ENCODE measurements at places on chromosomes 12 and 14. TPM values are rescaled to one million over a fixed set of nuclear protein-coding genes. Genes with fewer than 3 reads are reported as not detected.

- no peaks in the 10 kb centered on the region for H3K27me3 ChIP-seq
- H3K4me3 ChIP-seq = no peak overlapping the region
- DNase-seq = no peak
- H3K36me3 ChIP-seq = no peaks in the 10 kb centered on the region
- H3K4me1 ChIP-seq = no peaks in the 10 kb centered on the region
Observed at GRCh38 chr12:24770821-24771220, 178.1 kb downstream of the BCAT1 start.

DNA sequence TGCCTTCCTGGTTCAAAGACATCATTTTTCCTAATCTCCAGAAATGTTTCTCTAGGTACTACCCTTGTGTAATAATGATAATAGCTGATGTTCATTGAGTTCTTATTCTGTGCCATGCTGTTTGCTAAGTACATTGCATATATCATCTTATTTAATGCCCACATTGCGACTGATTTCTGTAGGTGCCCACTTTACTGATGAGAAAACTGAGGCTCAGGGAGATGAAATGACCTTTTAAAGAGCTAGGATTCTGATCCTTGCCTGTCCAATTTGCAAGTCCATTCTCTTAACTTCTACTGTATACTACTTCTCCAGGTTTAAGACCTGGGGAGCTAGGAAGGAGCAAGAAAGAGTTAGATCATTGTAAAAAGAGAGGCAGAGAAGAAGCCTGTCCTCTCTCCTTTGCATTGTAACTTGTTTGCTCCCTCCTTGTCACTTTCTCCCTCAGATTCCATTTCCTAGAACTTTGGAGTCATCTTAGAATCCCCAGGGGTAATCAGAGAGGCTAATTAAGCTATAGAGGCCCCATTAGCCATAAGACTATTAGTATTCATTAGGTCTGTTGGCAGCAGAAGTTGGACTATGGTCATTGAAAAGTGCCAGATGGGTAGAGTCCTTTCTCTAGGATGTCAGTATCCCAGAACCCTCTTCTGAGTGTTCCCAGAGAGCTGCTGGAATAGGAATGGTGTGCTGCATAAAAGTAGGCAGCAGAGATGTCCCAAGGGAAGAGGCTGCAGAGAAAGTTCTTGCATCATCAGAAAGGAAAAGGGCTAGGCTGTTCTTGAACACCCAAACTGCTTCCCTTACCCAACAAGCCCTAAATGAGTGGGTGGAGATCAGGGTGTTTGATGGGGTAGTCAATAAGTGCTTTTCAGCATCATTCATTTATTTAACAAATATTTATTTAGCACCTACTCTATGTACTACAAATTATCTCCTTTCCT lies 3.1 kb downstream of the DGKA start:
- H3K36me3 ChIP-seq = peaks cover 68% of the 10 kb centered on the region
- no peaks in the 10 kb centered on the region for H3K27me3 ChIP-seq
- H3K4me3 ChIP-seq = peak overlapping the region; percentile 98
- H3K4me1 ChIP-seq = peaks cover 79% of the 10 kb centered on the region
- peak overlapping the region; percentile 93 for H3K27ac ChIP-seq

GRCh38 chr12:92989715-92990484 lies 60.8 kb upstream of the EEA1 start:
- peaks cover 7% of the 10 kb centered on the region for H3K4me1 ChIP-seq
- no peak overlapping the region for H3K27ac ChIP-seq
- H3K4me3 ChIP-seq = no peak overlapping the region
- DNase-seq = no peak
- no peaks in the 10 kb centered on the region for H3K36me3 ChIP-seq
- H3K27me3 ChIP-seq = no peaks in the 10 kb centered on the region

PLCZ1 gene
- not detected for total RNA-seq

CHST11 gene
- total RNA-seq = 53.4 TPM

GRCh38 chr12:23671881-23672280 lies 277.6 kb downstream of the SOX5 start:
- no peak overlapping the region for H3K4me3 ChIP-seq
- DNase-seq = no peak
- H3K36me3 ChIP-seq = no peaks in the 10 kb centered on the region
- no peaks in the 10 kb centered on the region for H3K4me1 ChIP-seq
- H3K27ac ChIP-seq = no peak overlapping the region
- H3K27me3 ChIP-seq = no peaks in the 10 kb centered on the region

- no peak for DNase-seq
- H3K4me3 ChIP-seq = no peak overlapping the region
- no peaks in the 10 kb centered on the region for H3K4me1 ChIP-seq
- H3K27me3 ChIP-seq = no peaks in the 10 kb centered on the region
- H3K27ac ChIP-seq = no peak overlapping the region
Observed at GRCh38 chr12:38775457-38775856, 129.9 kb downstream of the CPNE8 start.

- H3K27me3 ChIP-seq = no peaks in the 10 kb centered on the region
- H3K4me1 ChIP-seq = no peaks in the 10 kb centered on the region
- no peak for DNase-seq
- H3K4me3 ChIP-seq = no peak overlapping the region
- no peaks in the 10 kb centered on the region for H3K36me3 ChIP-seq
Observed at GRCh38 chr12:130482448-130482847, 144.8 kb downstream of the PIWIL1 start.

MIP gene
- total RNA-seq = not detected

GRCh38 chr14:69615121-69615495 lies 3.7 kb downstream of the SUSD6 start:
- H3K27me3 ChIP-seq = no peaks in the 10 kb centered on the region
- peak overlapping the region; percentile 74 for H3K27ac ChIP-seq
- H3K4me1 ChIP-seq = peaks cover 82% of the 10 kb centered on the region
- DNase-seq = no peak
- H3K36me3 ChIP-seq = no peaks in the 10 kb centered on the region

GRCh38 chr14:90198541-90199060 lies 57.8 kb upstream of the PSMC1 start:
- H3K4me3 ChIP-seq = no peak overlapping the region
- no peak for DNase-seq
- H3K27ac ChIP-seq = no peak overlapping the region
- H3K4me1 ChIP-seq = no peaks in the 10 kb centered on the region

GRCh38 chr14:71262441-71262840 lies 355.2 kb downstream of the PCNX1 start:
- H3K4me3 ChIP-seq = no peak overlapping the region
- H3K4me1 ChIP-seq = no peaks in the 10 kb centered on the region
- H3K27me3 ChIP-seq = no peaks in the 10 kb centered on the region
- H3K36me3 ChIP-seq = no peaks in the 10 kb centered on the region
- DNase-seq = no peak

DNA sequence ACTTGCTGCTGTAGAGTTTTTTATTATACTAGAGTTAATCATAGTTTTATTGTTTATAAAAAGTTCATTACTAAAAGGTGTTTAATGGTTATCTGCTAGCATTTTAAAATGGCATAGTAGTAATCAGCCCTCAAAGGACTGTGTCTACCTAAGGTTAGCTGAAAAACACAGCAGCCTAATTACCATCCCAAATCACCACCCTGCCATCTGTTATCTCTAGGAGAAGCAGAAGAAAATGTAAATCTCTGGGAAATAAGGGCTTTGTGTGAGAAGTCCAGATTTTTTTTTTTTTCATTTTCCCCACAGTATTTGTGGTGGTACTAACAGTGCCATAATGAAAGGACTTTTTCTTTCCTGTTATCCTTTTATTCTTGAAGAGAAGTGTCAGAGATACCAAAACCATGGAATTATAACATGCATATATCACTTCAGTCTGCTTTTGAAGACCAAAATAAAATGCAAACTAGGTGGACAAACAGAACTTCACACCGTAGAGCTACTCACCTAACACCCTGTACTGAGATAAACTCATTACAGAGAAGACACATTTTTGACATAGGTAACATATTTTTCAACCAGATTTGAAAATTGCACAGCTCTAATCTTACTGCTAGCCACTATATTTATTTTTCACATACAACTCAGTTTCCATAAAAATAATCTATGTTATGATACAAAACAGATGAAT lies 876.2 kb downstream of the C12orf50 start:
- H3K4me3 ChIP-seq = no peak overlapping the region
- H3K36me3 ChIP-seq = no peaks in the 10 kb centered on the region

DNA sequence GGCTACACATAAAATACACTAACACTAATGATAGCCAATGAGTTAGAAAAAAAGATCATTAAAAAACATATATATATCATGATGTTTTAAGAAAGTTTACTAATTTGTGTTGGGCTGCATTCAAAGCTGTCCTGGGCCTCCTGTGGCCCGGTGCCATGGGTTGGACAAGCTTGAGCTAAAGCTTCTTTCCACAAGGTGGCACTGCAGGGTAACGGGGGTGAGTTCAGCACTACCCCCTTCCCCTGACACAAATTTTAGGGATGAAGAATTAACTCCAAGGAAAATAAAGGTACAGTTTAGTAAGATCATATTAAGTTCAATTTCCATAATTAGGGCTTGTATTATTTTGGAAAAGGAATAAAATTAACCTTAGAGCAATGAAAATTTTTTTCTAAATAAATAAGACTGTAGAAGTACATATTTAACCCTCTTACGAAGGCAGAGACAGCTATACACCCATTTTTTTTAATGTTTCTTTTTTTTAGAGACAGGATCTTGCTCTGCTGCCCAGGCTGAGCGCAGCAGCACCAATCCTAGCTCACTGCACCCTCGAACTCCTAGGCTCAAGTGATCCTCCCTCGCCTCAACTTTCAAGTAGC lies 38.9 kb downstream of the PPP1R13B start:
- no peak overlapping the region for H3K4me3 ChIP-seq
- H3K36me3 ChIP-seq = no peaks in the 10 kb centered on the region
- no peaks in the 10 kb centered on the region for H3K27me3 ChIP-seq
- H3K27ac ChIP-seq = no peak overlapping the region
- no peaks in the 10 kb centered on the region for H3K4me1 ChIP-seq

- no peak for DNase-seq
- no peaks in the 10 kb centered on the region for H3K27me3 ChIP-seq
- H3K27ac ChIP-seq = no peak overlapping the region
- no peaks in the 10 kb centered on the region for H3K4me1 ChIP-seq
Observed at GRCh38 chr12:122684297-122684813, 18.8 kb downstream of the HCAR2 start.

IL22 gene
- total RNA-seq = not detected

- H3K27ac ChIP-seq = no peak overlapping the region
- H3K36me3 ChIP-seq = peaks cover 49% of the 10 kb centered on the region
Observed at GRCh38 chr12:3821441-3821840, 51.8 kb downstream of the PARP11 start.

- DNase-seq = no peak
- no peaks in the 10 kb centered on the region for H3K4me1 ChIP-seq
- H3K27me3 ChIP-seq = no peaks in the 10 kb centered on the region
- peaks cover 24% of the 10 kb centered on the region for H3K36me3 ChIP-seq
- H3K4me3 ChIP-seq = no peak overlapping the region
Observed at GRCh38 chr14:64952598-64953309, 10.2 kb upstream of the GPX2 start.

DNA sequence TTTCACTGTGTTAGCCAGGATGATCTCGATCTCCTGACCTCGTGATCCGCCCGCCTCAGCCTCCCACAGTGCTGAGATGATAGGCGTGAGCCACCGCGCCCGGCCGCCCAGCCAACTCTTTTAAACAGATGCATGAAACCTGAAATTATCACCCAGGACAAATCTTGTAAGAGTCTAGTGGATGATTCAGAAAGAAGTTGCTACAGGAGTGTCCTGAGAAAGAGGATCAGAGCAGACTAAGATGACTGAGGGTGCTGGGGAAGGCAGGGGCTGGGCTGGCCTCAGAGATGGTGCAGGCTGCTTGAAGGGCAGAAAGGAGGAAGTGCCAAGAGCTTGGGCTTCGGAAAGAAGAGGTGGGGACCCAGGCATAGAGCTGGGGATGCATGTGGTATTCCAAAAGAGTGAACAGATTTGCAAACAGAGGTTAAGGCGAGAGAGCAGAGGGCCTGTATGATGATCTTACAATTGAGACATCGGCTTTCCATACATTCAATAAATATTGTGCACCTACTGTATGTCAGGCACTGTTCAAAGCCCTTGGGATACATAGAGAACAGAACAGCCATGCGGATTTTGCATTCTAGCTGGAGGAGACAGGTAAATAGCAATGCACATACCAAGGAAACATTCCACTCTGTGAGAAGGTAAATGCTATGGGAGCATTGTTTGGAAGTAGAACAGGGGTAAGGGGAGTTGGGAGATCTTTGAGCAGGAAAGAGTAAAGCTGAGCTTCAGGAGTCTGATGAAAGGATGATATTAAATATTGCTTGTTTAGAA lies 7.4 kb upstream of the CD9 start:
- peaks cover 2% of the 10 kb centered on the region for H3K27me3 ChIP-seq
- no peak overlapping the region for H3K27ac ChIP-seq
- H3K36me3 ChIP-seq = no peaks in the 10 kb centered on the region
- no peaks in the 10 kb centered on the region for H3K4me1 ChIP-seq

BMP4 gene
- total RNA-seq = not detected

P2RX7 gene
- 4.6 TPM for total RNA-seq

NTS gene
- not detected for total RNA-seq

DNA sequence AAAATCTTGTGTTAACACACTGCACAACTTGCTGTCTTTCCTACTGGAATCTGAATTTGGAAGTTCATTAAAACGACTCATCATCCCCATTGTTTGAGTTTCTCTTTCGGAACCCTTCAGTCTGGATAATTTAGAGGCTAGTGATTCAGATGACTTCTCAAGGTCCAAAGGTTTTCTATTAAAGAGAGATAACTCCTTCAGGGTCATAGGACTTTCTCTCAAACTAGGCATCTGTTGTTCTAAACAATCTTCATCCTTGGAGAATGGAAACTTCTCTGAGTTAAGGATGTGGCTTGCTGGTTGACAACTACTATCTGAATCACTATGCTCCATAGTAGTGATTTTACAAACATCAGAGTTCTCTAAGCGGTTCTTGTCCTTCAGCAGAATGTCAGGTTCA lies 4.4 kb downstream of the MLH3 start:
- H3K27me3 ChIP-seq = no peaks in the 10 kb centered on the region
- DNase-seq = no peak
- H3K4me3 ChIP-seq = no peak overlapping the region
- peaks cover 17% of the 10 kb centered on the region for H3K4me1 ChIP-seq
- H3K27ac ChIP-seq = no peak overlapping the region

SERPINA12 gene
- not detected for total RNA-seq

DNA sequence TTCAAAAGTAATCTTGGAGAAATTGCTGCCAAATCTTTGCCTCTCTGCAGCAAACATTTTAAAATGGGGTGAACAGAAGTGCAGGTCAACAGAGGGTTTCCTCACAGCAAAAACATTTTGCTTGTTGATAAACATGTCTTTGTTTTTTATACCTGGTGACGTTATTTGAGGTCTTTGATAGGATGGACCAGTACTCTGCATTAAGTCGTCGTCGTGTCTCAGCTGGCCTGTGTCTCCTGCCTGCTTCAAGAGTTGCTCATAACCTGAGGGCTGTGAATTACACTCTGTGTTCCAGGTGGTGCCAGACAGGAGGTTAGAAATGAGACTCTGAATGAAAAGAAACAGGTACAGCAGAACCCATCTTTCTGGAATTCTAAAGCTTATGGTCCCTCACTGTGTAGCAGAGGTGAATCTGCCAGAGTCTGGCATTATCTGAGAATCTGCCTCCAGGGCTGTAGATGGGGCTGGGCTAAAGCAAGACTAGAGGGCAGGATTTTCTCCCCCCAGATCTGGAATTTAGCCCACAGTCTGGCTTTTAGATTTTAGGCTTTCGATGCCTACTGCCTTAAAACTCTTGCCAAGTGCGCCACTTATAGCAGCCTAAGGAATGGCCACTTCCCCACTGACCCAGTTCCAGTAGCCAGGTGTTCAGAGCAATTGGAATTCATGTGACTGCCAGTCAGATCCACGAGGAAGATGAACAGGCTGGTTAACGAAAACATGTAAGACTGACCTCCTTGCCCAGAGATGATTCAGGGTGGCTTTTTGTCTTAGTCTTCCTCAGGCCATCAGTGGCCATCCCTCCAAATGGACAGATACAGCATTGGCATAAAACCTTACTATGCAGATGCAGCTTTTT lies 161.2 kb downstream of the PRKCH start:
- no peak for DNase-seq
- no peak overlapping the region for H3K4me3 ChIP-seq
- peaks cover 52% of the 10 kb centered on the region for H3K4me1 ChIP-seq
- peaks cover 78% of the 10 kb centered on the region for H3K36me3 ChIP-seq
- no peak overlapping the region for H3K27ac ChIP-seq

FAM222A gene
- 1.7 TPM for total RNA-seq

All from CD4-positive, alpha-beta T cell (primary cell).